OCI-M1 (cell line): ENCODE measurements at places on chromosomes 11 and 22.

DNA sequence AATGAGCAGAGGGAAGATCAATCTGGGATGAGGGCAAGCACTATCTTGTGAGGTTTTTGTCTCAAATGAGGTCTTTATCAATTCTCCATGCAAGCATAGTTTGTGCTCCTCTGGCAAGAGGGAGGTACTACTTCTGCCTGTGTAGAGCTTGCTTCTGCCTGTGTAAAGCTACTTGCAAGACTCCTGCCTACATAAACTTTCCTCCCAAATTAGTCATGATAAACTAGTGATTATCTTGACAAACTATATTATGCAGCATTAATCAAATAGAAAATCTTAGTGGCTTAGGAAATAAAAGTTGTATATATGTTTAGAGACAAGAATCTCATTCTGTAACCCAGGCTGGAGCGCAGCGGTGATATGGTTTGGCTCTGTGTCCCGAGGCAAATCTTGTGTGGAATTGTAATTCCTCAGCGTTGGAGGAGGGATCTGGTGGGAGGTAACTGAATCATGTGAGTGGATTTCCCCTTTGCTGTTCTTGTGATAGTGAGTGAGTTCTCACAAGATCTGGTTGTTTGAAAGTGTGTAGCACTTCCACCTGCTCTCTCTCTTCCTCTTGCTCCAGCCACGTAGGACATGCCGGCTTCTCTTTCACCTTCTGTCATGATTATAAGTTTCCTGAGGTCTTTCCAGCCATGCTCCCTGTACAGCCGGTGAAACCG is 8.0 kb upstream of the MMP10 start:
- no peak for DNase-seq

DNA sequence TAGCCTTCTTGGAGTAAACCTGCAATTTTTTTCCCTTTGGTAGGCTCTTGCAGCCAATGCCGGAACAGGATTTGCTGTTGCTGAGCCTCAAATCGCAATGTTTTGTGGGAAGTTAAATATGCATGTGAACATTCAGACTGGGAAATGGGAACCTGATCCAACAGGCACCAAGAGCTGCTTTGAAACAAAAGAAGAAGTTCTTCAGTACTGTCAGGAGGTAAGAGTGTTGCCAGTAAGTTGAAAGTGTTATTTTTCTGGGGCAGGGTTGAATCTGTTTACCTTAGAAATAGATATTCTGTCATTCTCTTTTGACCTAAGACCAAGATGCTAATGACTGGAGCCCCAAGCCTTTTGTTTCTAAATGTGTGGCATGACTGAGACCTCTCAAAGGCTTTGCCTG is 39.7 kb downstream of the APLP2 start:
- no peak for DNase-seq

GRCh38 chr11:7495882-7496551 is 10.7 kb downstream of the OLFML1 start:
- DNase-seq: peak; percentile 45

DNA sequence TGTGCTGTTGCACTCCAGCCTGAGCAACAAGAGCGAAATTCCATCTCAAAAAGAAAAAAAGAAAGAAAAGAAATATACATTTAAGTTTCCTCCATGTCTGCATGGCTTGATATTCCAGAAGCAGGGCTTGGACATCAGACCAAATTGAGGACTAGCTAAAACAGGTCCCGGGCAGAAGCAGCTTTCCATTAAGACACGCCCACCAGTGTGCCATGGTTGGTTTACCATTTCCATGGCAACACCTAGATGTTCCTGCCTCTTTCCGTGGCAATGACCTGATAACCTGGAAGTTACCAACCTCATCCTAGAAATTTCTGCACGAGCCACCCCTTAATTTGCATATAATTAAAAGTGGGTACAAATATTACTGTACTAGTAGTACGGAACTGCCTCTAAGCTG is 111.3 kb downstream of the NAT10 start:
- DNase-seq: no peak

DNA sequence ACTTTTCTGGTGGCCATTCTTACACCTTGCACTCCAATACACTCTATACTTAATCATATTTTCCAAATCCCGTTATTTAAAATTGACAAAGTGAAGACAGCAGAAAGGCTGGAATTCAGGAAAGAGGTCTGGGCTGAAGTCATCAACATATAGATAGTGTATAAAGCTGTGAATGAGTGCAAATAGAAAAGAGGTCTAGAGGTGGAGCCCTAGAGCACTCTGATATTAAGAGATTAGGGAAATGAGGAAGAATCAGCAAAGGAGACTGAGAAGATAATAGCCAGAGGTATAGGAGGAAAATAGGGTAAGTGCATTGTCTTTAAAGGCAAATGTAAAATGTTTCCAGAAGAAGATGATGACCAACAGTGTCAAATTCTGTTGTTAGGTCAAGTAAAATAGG is 7.9 kb downstream of the CTR9 start:
- DNase-seq: peak; percentile 84

DNA sequence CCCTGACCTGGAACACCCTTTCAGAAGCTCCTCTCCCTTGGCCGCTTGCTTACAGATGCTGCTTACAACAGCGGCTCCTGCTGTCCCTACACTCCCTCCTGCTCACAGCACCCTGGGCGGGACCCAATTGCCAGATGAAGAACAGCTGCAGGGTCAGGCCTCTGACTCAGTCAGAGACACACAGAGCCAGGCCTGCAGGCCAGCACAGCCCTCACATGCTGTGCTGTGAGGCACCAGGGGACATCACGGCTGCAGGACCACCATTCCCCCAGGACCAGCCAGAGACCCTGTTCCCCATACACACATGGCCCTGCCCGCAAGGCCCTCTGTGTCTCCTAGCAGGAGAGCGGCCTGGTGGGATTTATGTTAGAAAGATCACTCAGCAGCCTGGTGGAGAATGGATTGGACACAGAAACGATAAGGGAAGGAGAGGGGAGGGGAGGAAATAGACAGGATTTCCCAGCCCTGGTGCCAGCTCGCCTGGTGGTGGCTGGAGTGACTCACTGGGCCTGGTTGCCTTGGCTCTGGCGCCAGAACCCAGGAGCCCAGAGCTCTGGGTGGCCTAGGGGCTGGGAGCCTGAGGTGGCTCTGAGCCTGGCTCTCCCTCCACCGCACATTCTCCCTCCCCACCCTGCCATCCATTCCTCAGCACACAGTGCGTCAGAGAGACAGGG is 6.7 kb downstream of the CAPN5 start:
- no peak for DNase-seq

GRCh38 chr11:131829725-131830124 is 459.3 kb downstream of the NTM start:
- no peak for DNase-seq

DNA sequence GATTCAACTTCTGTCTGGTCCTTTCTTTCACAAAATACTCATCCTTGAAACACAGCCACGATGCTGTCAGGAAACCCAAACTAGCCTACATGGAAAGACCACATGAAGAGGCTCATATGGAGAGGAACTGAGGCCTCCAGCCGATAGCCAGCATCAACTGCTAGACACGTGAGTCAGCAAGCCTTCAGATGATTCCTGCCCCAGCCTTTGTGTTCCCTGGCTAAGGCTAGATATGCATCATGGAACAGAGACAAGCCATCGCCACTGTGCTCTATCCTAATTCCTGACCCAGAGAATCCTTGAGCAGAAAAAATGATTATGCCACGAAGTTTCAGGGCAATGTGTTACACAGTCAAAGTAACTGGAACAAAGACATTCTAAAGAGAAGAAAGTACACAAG is 75.5 kb downstream of the ENTHD1 start:
- peak; percentile 12 for DNase-seq

DNA sequence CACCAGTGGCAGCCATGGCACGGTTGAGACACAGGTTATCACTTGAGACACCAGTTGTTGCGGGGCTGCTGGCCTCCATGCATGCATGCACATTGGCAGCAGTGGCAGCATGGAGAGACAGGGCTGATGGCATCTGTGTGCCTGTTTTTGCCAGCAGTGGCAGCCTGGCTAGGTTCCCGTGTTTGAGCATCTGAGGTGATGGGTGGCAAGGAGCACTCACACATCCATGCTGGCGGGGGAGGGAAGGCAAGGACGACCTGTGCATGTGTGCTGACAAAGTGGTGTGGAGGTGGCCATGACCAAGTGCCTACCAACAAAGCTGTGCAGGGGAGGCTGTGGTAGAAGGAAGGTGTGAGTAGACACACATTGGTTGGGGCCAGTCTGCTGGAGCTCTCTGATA is 133.5 kb downstream of the CNTN5 start:
- DNase-seq: no peak

DNA sequence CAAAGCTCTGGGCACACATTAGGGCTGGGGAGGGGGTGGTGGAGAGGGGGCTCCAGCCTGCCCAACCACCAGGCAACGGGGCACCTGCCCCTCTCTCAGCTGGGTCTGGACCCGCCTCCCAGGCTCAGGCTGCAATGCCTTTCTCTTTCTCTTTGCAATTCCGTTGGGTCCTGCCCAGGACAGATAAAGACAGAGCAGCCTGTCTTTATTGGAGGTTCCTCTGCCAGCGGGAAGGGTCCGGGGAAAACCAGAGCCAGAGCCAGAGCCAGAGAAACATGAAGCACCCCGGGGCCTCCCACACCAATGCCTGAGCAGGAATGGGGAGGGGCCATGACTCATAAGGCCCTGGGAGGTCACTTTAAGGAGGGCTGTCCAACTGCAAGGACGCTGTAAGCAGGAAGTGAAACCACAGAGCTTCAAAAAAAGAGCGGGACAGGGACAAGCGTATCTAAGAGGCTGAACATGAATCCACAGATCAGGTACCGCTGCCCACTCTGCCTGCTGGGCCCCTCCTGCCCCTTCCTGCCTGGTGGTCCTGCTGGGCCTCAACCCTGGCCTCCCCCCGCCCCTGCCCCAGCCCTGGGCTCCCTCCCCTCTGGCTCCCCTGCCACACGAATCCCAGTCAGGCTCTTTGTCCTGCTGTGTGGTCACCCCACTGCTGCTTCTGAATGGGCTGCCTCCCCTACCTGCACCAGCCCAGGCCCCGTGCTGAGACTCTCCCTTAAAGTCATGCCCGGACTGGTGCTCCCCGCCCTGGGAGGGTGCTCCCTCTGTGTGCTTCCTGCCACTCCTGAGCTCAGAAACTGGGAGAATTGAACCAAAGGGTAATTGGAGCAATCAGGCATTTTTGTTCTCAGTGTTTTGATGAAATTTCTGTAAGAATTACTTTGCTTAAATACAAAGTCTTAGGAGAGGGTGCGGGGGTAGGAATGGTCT is at the start of gene APOBEC3B:
APOBEC3B (plus strand) TSS at position 356 of the 936 bp plus-strand sequence; CDS start at position 463, 107 bp downstream.
- peak; percentile 98 for DNase-seq

GRCh38 chr22:31846161-31847115 is 92.6 kb downstream of the DEPDC5 start:
- DNase-seq: peak; percentile 21

GRCh38 chr11:94722735-94723134 is 45.4 kb upstream of the AMOTL1 start:
- DNase-seq: no peak

GRCh38 chr11:127018683-127019279 is 18.2 kb upstream of the KIRREL3 start:
- DNase-seq: no peak

DNA sequence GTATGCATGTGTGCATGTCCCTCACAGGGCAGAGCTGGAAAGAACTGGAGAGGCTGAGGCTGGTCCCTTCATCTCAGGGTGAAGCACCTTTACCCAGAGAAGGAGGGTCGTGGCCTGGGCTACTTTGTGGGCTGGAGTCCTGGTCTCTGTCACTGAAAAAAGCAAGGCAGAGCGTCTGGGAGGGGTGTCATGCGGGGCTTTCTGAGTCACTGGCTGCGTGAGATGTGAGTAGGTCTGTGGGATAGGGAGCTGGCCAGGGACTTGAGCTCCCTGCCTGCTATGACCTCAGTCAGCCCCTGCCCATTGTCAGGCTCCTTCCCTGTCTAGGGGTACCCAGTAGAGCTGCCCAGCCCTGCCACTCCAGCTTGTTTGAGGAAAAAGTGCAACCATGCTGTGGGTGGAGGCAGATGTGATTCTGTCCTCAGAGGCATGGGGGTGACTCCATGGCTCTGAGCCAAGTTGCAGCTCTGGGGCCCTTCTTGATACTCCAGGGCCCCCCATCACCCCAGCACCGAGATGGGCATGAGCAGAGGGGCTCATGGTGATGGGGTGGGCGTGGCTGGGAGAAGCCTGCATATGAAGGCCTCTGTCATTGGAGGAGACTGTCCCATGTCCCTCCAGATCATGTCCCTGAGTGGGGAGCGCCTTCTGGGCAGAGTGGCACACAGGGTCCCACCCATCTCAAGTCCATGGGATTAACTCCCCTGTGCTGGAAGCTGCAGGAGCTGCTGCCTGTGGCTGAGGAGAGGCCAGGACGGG is 27.8 kb downstream of the KCNQ1 start:
- DNase-seq: no peak

- peak; percentile 31 for DNase-seq
These were observed 14.3 kb upstream of the EFCAB6 start for GRCh38 chr22:43826142-43827002.

- DNase-seq: no peak
These were observed 478 bp upstream of the CD248 start for GRCh38 chr11:66317322-66317722.

- DNase-seq: no peak
These were observed 64.6 kb downstream of the OTOG start for GRCh38 chr11:17611503-17612220.
